ENCODE measurements at places on chromosomes 4 and X.

DNA sequence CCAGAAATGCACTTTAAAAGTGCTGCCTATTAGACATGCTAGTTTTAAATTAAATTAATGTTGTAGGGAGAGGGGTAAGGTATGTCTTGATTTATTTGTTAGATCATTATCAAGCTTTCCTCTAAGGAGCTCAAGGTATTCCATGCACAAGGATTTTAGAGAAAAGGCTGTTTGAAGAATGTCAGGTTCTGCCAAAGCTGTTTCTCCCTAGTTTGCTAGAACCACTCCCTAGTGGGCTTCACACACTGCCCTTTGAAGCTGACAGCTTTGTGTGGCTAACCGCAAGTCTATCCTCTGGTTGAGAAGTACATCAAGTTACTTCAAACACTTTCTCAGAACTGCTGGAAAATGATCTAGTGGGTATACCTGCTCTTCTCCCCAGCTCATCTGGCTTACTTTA is 32.3 kb downstream of the RASL11B start:
- DNase-seq: no peak

GRCh38 chr4:101871962-101872676 is 81.6 kb downstream of the BANK1 start:
- no peak for DNase-seq

GRCh38 chr4:166838975-166839614 is 395.2 kb downstream of the SPOCK3 start:
- no peak for DNase-seq

- no peak for DNase-seq
Observed at GRCh38 chr4:183287677-183288076, 32.4 kb downstream of the CLDN22 start.

DNA sequence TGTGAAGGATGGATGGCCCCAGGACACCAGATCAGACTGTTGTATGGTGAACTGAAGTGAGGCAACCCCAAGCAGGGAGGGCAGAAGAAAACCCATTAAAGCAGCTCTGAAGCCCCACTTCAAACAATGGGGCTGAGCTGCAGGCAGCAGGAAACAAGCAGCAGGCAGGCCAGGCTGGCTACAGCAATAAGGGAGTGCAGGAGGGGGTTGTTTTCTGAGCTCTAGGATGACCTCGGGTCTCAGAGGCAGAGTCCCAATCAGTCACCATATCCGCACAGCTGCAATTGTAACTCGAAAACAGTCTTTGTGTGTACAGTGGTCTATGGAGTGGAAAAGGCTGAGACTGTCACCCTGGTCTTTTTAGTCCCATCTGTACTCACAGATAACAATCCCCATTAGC is 90.4 kb downstream of the COL4A6 start:
- DNase-seq: no peak

GRCh38 chrX:131783555-131784308 is 239.4 kb upstream of the STK26 start:
- DNase-seq: no peak

DNA sequence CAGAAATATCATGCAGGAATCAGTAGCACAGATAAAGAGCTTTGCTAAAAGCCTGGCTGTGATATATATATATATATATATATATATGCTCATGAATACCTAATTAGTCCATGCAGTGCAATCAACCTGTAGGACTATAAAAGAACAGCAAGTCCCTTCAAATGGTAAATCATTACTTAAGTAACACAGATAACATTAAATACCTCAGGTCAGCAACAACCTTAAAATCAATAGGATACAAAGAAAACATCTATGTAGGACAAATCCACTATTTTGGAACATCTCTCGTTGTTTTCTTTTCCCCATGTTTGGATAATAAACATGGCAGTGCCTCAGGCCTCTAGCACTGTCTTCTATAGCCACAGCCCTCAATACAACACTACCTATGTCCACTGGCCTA is 106.6 kb downstream of the FNIP2 start:
- DNase-seq: no peak

- no peak for DNase-seq
Observed at GRCh38 chr4:15902746-15903145, 35.8 kb downstream of the FGFBP1 start.

DNA sequence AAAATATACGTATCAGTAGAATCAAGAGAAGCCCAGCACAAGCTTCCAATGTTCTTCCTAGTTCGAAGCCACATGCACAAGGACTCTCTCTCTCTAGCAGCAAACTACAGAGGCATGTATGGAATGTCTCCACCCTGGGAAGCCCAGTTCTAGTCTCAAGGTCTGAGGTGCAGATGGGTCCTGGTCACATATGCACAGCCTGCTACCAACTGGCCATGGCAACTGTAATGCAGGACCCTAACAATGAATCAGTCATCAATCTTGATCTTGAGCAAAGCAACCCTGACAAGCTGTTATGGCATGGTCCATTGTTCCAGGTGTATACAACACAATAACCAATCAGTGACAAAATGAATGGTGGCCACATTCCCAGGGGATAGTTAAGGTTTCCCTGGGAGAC is 55.8 kb downstream of the MBNL3 start:
- no peak for DNase-seq

GRCh38 chrX:45935408-45935807 is 609.8 kb downstream of the ZNF674 start:
- no peak for DNase-seq

DNA sequence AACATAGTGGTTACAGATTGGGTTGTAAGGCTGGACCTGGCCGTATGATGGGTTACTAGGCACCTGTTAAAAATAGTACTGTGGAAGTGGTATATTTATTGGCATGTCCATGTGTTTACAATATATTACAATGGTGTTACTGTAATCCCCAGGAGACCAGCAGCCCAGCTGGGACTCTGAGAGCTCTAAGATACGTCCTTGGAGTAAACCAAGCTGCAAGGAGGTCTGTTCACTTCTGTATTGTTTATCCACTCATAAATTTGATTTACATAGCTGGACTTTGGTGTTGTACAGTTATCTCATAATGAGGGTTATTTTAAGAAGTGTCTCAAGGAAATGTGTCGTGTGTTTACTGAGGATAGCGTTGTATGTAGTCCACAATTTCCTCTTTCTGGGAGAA is 93.8 kb downstream of the TBL1X start:
- DNase-seq: no peak

- no peak for DNase-seq
Observed at GRCh38 chr4:3441501-3442459, at the start of gene HGFAC. Gene HGFAC (plus strand): TSS chr4:3441968. CDS start chr4:3442002, 34 bp downstream.

DNA sequence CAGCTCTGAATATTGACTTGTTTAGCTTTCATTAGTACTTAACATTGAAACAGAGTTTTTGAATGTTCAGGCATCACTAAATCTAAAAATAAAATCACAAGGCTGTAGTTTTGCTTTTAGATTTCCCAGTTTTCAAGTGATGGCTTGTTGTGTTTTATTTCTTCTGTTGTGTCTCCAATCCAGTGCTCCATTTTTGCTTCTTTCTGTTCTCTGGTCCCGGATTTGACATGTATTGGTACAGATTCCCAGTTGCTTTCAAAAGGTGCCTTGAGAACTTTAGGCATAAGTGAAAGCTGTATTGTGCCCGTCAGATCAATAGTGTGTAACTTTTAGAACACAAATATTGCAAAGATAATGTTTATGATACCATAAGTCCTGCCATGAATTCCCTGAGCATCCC is 53.2 kb downstream of the ARHGAP10 start:
- DNase-seq: no peak

- no peak for DNase-seq
Observed at GRCh38 chr4:138049355-138049754, 192.8 kb downstream of the SLC7A11 start.

- no peak for DNase-seq
Observed at GRCh38 chrX:77975755-77976154, 6.3 kb upstream of the PGAM4 start.

- DNase-seq: peak; percentile 79
Observed at GRCh38 chrX:140918398-140919038, 83.9 kb upstream of the SPANXB1 start.

DNA sequence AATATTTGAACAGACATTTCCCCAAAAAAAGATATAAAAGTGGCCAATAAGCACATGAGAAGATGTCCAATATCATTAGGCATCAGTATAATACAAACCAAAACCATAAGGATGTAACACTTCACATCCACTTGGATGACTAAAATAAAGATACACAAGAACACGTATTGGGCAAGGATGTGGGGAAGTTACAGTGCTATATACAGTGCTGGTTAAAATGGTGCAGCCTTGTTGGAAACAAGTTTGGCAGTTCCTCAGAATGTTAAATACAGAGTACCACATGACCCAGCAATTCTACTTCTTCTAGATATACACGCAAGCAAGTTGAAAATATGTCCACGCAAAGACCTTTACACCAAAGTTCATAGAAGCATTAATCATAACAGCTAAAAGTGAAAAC is 58.9 kb downstream of the HAUS3 start:
- DNase-seq: no peak

- no peak for DNase-seq
Observed at GRCh38 chr4:105605493-105605892, 53.1 kb downstream of the ARHGEF38 start.
